NCI-H2171 (cell line): ENCODE measurements at places on chromosomes 3 and 15.

DNA sequence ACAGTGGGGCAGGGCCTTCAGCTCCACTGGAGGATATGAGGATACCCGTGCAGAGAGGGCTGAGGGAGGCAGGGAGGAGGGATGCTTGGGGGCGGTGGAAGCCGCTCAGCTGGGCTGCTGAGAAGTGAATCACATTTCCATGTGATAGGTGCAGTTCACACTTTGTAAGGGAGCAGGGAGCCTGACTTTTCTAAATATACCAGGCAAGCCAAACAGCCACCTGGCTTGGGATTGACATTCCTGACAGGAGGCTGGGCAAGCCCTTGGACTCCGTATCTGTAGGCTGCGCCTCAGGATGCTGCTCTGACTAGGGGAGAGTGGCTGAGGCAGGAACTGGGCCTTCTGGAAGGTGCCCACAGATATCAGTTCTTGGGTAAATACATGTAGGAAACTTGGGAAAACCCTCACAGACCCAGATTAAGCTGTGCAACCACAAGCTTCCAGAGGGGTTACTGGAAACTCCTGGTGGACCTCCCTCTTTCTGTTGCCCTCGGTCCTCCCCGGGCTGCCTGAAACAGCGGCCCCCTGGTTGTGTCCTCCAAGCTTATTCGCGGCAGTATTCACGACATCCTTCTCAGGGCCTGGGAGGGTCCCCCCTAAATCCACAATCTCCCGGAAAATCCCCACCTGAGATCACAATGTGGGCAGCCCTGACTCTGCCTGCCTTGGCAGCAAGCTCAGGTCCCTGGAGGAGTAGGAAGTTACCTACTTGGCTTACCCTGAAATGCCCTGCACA lies 33.0 kb upstream of the ADCY5 start:
- no peak for DNase-seq

- no peak for DNase-seq
Observed at GRCh38 chr3:66322436-66322835, 101.6 kb downstream of the SLC25A26 start.

DNA sequence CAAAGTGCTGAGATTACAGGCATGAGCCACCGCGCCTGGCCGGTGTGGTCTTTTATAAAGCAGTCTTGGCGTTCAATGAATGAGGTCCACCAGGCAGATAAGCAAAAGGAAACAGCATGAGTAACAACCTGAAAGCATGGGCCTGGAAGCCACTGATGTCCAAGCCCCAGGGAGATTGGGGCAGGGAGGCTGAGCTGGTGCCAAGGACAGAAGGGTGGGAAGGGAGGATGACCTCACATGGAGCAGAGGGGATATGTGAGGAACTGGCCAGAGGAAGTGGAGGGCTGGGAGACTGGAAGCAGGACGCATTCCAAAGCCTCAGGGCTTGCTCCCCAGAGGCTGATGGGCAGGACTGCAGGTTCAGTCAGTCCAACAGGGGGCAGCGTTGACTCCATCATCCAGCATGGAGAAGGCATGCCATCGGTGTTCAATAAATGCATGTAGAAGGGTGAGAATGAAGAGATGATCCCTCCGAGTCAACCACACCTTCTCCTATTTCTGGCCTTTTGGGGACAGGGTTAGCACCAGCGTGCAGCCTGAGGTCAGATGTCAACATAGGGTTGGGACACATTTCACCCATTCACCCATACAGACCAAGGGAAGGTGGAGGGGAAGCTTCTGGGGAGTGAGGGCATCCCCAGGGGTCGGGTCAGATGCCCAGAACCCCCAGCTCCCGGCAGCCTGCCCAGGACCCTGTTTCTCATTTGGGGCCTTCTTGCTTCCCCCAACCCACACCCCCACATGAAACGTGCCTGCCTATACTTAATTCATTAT lies 14.8 kb downstream of the MYL3 start:
- no peak for DNase-seq

- no peak for DNase-seq
Observed at GRCh38 chr3:50254577-50255250, 14.2 kb upstream of the SEMA3B start.

- DNase-seq: no peak
Observed at GRCh38 chr3:122961146-122961545, 66.4 kb downstream of the SEMA5B start.

- DNase-seq: no peak
Observed at GRCh38 chr15:91599261-91599660, 254.2 kb upstream of the SLCO3A1 start.

DNA sequence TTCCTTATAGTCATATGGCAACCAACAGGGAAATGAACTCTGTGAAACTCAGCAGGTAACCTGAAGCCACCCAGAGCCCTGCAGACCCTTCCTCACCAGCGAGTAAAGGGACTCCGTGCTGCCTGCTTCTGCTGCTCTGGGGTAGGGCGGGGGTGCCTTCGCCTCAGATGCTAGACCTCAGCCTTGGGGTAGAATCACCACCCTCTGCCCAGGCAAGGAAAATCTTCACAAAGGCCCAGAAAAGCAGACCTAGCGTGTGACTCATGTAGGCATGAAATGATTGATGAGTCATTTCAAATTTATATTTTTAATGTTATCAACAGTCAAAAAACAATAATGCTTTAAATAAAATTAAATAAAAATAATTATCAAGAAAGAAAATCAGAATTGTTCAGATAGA lies 6.6 kb downstream of the STIMATE start:
- no peak for DNase-seq

DNA sequence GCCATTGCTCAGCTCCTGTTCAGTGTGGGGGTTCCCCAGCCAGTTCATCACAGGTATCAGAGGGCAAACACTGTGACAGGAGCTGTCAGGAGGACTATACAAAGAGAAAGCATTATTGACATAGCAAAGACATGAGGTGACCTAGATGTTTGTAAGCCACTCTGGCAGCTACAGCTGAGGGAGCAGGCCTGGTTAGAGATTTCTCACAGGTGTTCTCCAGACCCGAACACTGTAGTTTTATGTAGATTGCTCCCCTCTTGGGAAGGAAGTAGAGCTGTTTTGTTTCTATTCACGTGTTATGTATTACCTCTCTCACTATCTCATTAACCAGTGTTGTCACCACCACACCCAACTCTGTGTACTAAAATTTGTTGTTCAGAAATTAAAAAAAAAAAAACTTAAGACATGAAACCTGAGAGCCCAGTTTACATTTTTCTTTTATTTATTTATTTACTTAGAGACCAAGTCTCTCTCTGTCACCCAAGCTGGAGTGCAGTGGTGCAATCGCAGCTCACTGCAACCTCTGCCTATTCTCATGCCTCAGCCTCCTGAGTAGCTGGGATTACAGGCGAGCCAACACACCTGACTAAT lies 123.7 kb downstream of the RBPMS2 start:
- DNase-seq: no peak

- no peak for DNase-seq
Observed at GRCh38 chr3:193842029-193842798, 249.2 kb downstream of the OPA1 start.

DNA sequence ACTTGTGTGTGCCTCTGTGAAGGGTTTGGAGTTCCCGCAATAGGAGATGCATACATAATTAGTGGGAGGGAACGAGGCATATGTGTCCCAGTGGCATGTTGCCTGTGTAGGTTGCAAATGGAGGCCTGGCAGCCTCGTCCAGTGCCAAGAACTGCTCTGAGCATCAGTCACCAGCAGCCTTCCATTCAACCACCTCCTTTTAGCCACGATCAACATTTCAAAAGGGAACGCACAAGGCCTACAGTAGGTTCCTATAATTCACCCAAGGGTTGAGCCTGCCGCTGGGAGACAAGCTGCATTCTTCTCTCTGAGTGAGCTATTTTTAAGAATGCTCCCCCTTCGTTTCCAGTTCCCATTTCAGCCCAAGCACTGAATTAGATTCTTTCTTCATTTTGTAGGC lies 78.8 kb upstream of the CTNNB1 start:
- no peak for DNase-seq

DNA sequence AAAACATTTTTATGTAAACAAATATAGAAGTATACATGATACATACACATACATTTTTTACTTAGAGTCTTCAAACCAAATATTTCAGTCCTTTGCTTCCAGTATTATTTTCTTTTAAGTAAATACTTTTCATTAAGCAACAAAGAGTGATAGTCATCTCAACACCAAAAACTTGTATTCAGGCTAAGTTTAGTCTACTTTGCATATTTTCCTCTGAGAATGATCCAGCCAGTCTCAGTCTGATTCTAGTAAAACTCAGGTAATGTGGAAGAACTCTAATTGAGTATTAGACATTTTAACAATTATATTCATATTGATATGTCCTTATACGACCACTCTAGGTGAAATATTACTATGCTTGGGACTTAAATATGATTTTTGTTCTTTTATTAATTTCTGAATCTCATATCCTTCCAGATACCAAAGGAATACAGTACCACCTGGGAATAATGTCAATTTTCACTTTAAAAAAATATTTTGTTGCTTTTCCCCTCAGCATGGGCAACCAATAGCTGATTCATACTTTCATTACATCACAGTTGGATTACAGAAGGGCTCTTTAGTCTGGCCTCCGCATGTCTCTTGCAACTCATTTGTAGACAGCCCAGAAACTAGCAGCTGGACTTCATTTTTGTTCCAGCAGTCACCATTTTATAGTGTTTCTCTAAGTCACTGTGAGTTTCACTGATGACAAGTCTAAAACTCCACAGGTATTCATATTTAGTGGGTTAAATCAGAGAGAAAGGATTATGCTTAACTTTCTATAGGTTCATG lies 390.4 kb downstream of the ZBTB20 start:
- DNase-seq: no peak

DNA sequence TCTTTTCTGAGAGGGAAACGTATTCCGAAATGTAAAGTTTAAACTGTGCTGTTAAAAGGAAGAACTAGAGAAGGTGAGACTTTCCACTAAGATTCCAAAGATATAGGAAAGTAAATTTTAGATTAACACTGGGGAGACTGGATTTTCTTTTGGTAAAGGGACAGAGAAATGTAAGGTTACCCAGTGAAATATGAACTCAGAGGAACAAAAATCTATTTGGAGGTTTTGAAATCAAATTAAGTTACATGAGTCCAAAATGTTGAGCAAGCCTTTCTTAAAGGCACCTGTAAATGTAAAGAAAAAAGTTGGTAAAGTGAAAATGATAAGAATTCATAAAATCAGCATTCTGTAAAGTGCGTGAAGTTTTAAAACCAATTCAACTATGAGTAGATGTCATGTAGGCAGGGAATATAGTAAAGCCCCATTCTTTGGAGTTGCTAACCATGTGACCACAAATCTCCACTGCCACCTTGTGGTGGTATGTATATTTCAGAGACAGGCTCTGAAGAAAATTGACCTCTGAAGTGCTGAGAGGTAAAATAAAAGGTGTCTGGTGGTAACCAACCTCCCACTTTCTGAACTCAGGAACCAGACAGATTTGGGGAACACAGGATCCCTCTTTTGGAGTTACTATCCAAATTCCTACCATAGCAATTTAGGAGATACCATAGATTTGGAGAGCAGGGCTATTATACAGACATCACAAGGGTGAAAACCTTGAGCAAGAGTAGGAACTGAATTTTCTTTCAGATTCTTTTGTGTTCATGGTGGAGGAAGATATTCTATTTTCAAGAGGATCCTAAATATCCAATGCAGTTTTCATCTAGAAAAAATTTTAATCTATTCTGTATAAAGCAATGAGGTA lies 215.3 kb downstream of the ROBO2 start:
- peak; percentile 4 for DNase-seq

GRCh38 chr3:196641333-196642054 lies 2.0 kb downstream of the NRROS start:
- no peak for DNase-seq
